BJ (cell line): ENCODE measurements at places on chromosomes 3 and 15.

DNA sequence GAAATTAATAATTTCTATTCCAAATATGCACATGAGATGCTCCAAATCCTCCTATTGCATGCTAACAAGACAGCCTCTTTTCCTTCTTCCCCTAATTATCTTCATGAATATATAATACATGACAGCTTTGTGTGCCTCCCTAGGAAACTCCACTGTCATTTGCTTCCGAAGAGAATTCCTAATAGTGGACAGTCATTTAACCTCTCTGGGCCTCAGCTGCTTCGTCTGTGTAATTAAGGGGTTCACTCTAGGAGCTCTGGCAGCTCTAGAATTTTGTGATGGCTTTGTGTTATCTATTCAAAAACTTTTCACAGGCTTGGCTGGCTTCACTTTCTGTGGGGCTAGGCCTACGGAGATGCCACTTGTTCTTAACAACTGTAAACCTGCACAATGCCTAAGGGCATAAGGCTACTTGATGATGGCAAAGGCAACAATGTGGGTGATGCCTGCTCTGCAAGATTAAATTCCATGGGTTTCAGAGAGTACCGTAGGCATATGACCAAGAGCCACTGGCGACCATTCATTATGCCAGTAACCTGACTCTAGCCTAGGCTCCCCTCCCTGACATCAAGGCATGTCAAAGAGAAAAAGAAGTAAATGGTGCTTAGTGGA is 333.8 kb upstream of the UMPS start:
- no peak for DNase-seq

GRCh38 chr15:67227431-67227830 is 27.0 kb downstream of the AAGAB start:
- no peak for DNase-seq

- no peak for DNase-seq
Observed at GRCh38 chr3:66537735-66538134, 36.9 kb upstream of the LRIG1 start.

DNA sequence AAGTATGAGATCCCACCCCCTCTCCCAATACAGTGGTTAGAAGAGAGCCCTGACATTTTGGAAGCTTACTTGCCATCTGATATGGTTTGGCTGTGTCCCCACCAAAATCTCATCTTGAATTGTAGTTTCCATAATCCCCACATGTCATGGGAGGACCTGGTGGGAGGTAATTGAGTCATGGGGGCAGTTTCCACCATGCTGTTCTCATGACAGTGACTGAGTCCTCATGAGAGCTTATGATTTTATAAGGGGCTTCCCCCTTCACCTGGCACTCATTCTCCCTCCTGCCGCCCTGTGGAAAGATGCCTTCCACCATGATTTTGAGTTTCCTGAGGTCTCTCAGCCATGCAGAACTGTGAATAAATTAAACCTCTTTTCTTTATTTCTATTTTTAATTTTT is 28.8 kb upstream of the HES1 start:
- no peak for DNase-seq

GRCh38 chr15:88513195-88513594 is 33.3 kb downstream of the DET1 start:
- peak; percentile 26 for DNase-seq

DNA sequence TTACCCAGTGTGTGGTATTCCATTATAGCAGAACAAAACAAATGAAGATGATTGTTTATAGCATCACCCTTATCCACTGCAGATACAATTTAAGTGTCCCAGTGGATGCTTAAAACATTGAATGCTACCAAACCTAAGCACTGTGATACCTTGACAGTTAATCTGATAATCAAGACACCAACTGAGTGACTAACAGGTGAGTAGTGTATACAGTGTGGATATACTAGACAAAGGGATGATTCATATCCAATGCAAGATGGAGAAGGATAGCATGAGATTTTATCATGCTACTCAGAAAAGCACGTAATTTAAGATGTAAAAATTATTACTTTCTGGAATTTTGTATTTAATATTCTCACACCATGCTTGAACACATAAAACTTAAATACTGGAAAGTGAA is 1449.0 kb downstream of the OTOL1 start:
- no peak for DNase-seq
